AG10803 (cell line): ENCODE measurements at places on chromosomes 2 and 18.
A peak's percentile ranks its signal among the peaks of the same experiment; 100 is the strongest.

GRCh38 chr2:58635801-58636375, 394.8 kb upstream of the FANCL start:
- no peak for DNase-seq

- no peak for DNase-seq
These were observed 4.1 kb upstream of the WDR7 start for GRCh38 chr18:56647071-56647470.

GRCh38 chr2:86065512-86065911, 40.2 kb downstream of the POLR1A start:
- peak; percentile 88 for DNase-seq

DNA sequence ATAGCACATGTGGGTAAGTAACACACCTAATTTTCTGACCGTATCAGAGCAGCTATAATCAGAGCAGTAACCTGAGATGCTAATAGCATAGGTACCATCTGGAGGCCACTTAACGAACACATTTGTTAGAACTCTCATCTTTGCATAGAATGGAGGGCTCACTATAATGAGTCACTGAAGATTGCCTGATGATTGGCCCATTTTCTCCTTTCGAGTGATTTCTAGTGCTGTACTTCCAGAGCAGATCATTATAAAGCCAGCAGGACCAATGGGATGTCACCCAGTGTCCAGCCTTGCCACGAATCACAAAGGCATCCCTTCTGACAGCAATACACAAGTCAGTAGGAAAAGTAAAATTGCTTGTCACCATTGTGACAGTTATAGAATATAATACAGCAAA, 81.7 kb upstream of the REV1 start:
- DNase-seq, result no peak

DNA sequence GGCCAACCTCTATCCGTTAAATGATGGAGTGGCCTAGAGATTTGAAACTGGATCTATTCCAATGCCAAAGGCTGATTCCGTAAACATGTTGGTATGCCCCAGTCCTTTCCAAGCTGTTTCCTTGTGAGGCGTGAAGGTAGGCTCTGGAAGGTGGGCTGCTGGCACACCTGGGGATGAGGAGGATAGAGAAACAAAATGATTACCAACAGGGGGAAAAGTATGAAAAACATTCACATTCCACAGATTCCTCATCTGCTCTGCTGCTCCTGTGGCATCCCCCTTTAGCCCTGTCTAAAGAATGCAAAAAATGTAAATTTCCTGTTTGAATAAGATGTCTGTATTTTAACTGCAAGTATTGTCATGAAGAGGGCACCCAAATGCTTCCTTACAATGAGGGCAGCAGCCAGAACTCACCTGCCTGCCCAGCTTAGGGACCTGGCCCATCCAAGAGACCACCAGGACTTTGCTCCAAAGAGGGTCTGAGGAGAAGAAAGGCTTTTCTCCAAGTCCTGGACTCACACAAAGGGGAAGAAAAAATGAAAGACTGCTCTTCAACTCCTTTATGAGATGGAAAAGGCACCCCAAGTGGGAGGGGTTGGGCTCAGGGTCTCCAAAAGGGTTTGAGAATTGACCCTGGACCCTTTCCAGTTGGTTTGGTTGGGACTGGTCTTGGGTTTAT, 132.3 kb upstream of the PELI1 start:
- DNase-seq, result peak; percentile 75

- DNase-seq, result peak; percentile 64
These were observed 43.4 kb downstream of the THUMPD2 start for GRCh38 chr2:39735648-39736047.

DNA sequence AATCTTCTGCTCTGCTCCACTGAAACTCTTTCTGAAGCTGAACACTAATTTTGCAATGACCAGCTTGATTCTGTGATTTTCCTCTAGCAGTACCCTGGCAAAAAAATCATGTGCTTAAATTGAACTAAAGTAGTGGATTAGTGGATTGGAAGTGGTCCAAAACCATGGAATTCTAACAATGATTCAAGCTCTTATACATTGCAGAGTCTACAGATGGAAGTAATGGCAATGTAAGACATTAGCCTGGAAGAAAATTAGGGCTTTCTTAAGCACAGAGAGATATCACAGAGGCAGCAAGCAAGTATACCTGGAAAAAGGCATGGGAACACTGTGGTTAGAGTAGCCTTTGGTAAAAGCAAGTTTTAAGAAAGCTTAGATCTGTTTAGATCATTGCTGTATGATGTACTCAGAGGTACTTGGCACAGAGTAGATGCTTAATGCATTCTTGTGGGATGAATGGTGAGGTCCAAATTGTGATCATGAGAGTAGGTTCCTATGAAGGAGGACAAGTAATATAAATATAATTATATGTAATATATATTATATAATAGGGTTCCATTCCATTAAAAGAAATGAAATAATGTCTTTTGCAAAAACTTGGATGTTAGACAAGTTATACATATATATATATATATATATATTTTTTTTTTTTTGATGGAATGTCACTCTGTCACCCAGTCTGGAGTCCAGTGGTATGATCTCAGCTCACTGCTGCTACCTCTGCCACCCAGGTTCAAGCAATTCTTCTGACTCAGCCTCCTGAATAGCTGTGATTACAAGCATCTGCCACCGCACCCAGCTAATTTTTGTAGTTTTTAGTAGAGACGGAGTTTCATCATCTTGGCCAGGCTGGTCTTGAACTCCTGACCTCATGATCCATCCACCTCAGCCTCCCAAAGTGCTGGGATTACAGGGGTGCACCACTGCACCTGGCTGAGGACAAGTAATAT, 172.2 kb upstream of the SCN7A start:
- DNase-seq, result no peak

- DNase-seq, result no peak
These were observed 4.5 kb downstream of the FAM117B start for GRCh38 chr2:202639231-202639630.

GRCh38 chr2:120856421-120856862, 120.8 kb downstream of the GLI2 start:
- peak; percentile 78 for DNase-seq

GRCh38 chr2:205957452-205958154, 128.4 kb downstream of the INO80D start:
- no peak for DNase-seq
